ENCODE measurements at places on chromosomes 5 and 9. TPM values are rescaled to one million over a fixed set of nuclear protein-coding genes. Genes with fewer than 3 reads are reported as not detected.

- DNase-seq, result no peak
These were observed 199.5 kb upstream of the PUM3 start for GRCh38 chr9:3043369-3043768.

GRCh38 chr5:56482363-56482762 is 249.2 kb upstream of the ANKRD55 start:
- no peak for DNase-seq

GRCh38 chr5:9344751-9345240 is 201.1 kb downstream of the SEMA5A start:
- DNase-seq, result no peak

- no peak for DNase-seq
These were observed 129.8 kb downstream of the GADD45G start for GRCh38 chr9:89734600-89735041.

- no peak for DNase-seq
These were observed 115.7 kb upstream of the MSX2 start for GRCh38 chr5:174608631-174609097.

BAAT gene
- total RNA-seq, result not detected

DNA sequence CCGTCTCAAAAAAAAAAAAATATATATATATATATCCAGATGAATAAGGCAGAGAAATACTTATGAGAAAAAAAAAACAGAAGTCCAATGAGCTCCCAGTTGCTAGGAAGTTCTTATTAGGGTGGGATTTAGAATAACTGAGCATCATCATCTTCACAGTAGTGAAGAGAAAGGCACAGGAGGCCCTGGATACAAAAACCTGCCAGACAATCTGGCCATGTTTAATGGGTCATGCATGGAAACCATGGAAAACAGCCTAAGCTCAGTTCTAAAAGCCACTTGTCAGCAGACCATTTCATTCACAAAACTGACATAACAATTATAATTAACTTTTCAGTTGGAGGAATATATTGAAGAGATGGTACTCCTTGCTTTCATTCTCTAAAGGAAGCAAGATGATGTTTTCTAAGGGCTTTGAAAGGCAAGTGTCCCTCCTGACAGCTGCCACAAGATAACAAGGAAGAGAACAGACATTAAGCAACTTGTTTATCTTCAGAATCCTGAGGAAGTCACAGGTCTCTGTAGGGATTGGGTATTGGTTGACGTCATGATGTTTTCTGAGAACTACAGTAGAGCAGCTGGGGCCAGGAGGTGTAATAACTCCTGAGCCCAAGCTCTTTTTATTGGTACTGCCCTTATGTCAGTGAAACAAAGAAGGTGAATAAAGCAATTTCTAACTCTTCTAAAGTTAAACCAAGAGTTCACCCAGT is 463.1 kb downstream of the DMAC1 start:
- DNase-seq, result no peak

GABBR2 gene
- total RNA-seq, result not detected

GRCh38 chr9:70553707-70554673 is 139.5 kb upstream of the KLF9 start:
- no peak for DNase-seq

DNA sequence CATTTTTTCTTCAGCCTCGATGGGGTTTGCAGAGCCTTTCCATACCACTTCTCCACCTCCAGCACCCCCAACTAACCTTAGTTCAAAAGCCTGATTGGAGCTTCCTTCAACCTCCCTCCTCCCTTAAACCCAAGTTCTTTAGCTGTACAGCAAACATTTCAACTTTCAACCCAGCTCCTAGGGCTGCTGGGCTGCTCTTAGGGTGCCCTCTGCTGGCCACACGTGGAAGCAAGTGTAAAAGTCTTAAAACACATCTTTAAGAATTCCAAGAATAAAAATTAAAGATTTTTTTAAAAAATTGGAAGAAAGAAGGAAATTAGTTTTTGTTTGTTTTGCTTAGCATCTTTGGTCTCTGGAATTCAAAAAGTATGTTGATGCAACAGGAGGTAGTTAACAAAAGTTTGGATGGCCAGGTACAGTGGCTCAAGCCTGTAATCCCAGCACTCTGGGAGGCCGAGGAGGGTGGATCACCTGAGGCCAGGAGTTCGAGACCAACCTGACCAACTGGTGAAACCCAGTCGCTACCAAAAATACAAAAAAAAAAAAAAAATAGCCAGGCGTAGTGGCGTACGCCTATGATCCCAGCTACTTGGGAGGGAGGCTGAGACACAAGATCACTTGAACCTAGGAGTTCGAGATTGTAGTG is 15.5 kb upstream of the HSD17B3 start:
- peak; percentile 73 for DNase-seq

DNA sequence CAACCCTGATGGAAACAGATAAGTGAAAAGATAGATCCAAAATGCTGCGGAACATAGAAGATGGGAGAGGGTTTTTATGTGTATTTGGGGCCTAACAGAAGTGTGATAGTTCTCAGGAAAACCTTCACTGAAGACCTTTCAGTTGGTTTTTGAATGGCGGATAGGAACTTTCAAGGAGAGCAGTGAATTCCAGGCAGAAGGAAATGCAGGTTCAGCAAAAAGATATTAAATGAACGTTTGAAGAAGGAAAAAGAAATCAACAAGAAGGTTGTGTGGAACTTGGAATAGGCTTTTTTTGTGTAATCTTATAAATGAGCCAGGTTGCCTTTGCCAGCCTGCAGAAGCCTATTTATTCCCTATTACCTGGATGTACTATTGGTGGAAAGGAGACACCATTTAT is 2.1 kb downstream of the PPIP5K2 start:
- no peak for DNase-seq

TXNDC8 gene
- total RNA-seq, result not detected

GRCh38 chr9:90842996-90843395 is 41.4 kb downstream of the SYK start:
- peak; percentile 75 for DNase-seq

MYMK gene
- not detected for total RNA-seq

DNA sequence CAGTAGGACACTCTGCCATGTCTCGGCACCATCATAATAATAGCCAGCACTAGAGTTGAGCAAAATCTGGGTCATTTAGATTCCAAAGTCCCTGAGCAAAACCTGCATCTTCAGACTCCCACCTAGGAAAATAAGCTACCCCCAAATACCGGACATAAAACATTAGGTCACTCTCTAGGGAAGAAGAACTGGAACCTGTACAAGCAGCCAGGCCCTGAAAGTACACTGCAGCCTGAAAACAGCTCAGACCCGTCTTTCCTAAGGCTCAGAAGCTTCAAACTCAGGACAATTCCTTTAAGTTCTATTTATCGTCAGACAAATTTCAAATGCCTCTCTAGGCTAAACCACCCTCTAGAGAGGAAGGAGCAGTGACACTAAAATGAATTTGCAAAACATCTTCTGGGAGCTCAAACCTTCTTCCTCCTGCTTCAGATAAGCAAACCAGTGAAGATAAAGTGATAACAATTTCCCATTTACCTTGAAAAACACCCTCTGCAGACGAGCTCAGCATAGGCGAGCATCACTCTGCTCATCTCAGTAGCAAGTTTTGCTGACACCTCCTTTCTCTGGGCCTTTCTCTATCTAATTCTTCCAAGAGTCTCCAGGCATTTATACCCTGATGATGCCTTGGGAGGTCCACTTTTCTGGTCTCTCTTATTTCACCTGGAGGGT is 34.0 kb downstream of the ADAM19 start:
- DNase-seq, result no peak

TAS2R1 gene
- not detected for total RNA-seq

GRCh38 chr9:130856474-130856873 is 21.4 kb downstream of the ABL1 start:
- no peak for DNase-seq

DNA sequence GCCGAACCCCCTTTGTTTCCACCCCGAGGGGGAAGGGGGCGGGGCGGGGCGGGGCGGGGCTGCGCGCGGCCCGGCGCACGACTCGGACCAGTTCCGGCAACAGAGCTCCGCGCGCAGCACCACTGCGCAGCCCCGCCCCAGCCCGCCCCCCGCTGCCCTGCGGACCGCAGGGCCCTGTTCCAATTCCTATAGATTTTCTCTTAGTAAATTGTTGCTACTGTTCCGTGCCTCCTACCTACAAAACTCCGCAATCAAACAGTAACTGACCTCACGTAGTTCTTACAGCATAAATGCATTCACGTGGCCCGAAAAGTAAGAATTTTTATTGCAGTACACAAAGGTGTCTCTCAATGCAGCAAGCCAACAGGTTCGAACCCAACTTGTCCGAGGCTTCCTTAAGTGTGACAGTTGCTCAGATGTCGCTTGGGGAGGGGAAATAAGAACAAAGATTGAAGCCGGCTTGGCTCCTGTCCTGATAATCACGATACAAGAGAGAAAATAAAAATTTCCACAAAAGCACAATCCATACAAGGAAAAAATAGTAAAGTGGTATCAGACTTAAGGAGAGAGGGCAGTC is 1.2 kb upstream of the RNF38 start:
- DNase-seq, result no peak

PROB1 gene
- total RNA-seq, result 3.4 TPM

DNA sequence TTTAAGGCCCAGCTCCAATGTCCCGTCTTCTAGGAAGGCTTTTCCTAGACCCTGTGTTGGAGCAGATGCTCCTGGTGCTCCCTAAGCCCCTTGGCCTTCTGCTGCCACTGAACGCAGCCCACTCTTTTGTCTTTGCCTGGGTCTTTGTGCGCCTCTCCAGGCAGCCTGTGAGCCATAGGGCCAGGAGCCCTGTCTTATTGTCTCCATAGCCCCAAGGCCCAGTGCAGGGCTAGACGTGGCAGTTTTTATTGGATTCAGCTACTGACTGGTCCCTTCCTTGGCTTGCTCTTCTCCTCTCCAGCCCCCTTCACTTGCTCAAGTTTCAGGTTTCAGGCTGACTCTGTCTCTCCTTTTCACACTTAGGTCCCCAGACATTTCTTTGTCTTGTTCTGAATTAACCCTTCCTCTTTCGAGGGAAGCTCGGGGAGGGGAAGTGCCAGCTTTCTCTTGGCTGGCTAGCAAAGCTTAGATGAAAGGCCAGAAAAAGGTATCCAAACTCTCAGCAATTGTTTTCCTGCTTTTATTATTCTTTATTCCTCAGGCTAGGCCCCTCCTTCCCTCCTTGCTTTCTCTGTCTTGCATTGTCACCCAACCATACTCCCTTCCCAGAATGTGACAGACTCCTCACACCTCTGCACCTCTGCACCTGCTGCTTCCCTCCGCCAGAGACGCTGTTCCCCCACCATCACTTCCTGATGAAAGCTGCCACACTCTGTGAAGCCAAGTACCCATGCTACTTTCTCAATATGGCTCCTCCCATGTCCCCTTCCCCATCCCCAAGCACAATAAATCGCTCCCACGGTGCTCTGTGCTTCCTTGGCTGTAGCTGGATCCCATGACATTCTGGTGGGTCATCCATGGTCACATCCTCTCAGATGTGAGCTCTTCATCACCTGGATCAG is 101.6 kb upstream of the CPEB4 start:
- DNase-seq, result no peak

DNA sequence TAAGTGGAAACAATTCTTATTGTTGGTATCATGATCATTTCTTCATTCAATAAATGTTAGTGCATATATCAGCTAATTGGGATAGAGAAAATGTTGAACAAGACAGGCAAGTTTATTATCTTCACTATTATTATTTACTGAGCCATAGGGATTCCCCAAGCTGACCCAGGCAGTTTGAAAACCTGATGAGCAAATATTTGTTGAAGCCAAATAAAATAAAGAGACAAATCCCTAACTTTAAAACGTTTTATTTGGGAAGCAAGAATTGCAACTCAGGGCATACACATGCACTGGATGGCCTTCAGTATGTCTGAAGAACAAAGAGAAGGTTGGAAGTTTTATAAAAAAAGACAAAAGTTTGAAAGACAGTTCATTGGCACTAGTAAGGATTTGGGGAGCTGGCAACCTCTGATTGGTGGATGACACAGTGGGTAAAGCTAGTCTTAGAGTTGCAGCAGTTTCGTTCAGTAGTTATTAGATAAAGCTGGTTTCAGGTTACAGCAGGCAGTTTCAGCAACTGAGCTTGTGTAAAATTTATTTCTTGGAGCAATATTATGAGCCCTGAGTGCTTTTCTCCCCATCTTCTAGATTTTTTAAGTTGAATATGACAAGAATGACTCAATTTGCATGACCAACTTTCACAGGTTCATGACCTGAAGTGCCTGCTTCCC is 44.7 kb upstream of the PRLR start:
- no peak for DNase-seq

CD180 gene
- 0.14 TPM for total RNA-seq

ENC1 gene
- total RNA-seq, result 6.9 TPM

- DNase-seq, result no peak
These were observed 59.8 kb downstream of the PTCD2 start for GRCh38 chr5:72379936-72380335.

GRCh38 chr9:131841765-131842318 is 102.0 kb upstream of the RAPGEF1 start:
- no peak for DNase-seq

CD74 gene
- total RNA-seq, result 767 TPM

GRCh38 chr9:115694014-115694413 is 459.6 kb upstream of the PAPPA start:
- DNase-seq, result no peak

- DNase-seq, result no peak
These were observed 26.6 kb upstream of the C9 start for GRCh38 chr5:39390945-39391344.

Measured in natural killer cell treated with Interleukin-12 subunit alpha and Interleukin-12 subunit beta and Interleukin-15 and Interleukin-18, amount 100 ng/mL, for 72 hours (primary cell).